ENCODE measurements at places on chromosomes 7 and 10. TPM values are rescaled to one million over a fixed set of nuclear protein-coding genes. Genes with fewer than 3 reads are reported as not detected.

DNA sequence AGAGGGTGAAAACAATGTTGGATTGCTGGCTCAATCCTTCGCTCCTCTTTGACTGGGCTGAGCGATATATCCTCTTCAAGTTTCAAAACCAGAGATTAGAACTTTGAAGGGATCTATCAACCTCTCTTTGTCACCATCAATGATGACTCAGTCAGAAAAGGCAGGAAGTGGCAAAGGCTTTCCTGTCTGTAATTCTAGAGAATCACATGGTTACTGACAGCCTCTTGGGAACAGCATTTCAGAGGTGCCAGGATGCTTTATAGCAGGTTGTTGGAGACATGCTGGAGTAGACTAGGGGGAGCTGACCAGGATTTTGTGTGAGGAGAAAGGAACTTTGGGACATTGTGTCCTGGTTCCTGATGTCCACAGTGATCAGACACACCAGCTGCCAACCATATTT is 81.3 kb downstream of the PRKCQ start:
- no peak overlapping the region for H3K27ac ChIP-seq
- no peak overlapping the region for H3K4me3 ChIP-seq
- no peak for DNase-seq
- no peaks in the 10 kb centered on the region for H3K27me3 ChIP-seq
- no peaks in the 10 kb centered on the region for H3K4me1 ChIP-seq

DNA sequence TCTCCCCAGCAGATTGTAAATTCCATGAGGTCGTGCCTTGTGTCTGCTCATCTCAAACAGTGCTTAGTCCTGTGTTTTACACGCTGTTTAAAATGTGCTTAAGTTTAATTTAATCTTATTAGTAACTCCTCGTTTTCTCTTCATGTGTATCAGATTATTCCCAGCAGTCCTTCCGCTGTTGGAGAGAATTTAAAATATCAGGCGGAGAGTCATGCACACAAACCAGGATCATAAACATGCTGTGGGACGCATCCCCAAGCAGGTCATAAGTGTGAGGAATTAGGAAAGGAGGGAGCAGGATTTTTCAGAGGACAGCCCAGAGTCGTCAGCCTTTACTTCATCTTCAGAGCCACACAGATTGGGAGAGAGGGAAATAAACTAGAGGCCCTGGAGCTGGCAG is 4.2 kb upstream of the SORBS1 start:
- H3K27ac ChIP-seq, result peak overlapping the region; percentile 12
- peaks cover 29% of the 10 kb centered on the region for H3K4me1 ChIP-seq
- H3K4me3 ChIP-seq, result no peak overlapping the region
- no peak for DNase-seq

DNA sequence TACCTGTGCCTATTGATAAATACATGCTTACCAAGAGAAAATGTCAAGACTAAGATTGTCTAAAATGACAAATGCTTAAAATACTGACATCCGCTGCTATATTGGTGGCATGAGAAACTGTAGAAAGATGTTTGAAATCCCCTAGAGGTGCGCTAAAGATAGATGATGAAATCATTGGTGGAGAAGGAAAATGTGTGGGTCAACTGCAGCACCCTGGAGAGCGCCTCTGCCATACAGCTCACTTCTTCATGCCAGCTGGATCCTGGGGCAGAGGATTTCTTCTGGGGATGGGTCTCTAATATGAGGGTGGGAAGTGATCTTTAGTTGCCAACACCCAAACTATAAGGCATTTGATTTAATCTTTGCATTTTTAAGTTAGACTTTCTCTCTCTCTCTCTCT is 680.4 kb upstream of the POM121L12 start:
- no peak overlapping the region for H3K4me3 ChIP-seq
- no peaks in the 10 kb centered on the region for H3K27me3 ChIP-seq
- peak; percentile 36 for DNase-seq
- no peak overlapping the region for H3K27ac ChIP-seq
- no peaks in the 10 kb centered on the region for H3K36me3 ChIP-seq
- peaks cover 12% of the 10 kb centered on the region for H3K4me1 ChIP-seq

GRCh38 chr7:67743501-67743900 is 746.9 kb downstream of the TYW1 start:
- no peak for DNase-seq
- H3K4me1 ChIP-seq, result no peaks in the 10 kb centered on the region
- no peak overlapping the region for H3K27ac ChIP-seq

DNA sequence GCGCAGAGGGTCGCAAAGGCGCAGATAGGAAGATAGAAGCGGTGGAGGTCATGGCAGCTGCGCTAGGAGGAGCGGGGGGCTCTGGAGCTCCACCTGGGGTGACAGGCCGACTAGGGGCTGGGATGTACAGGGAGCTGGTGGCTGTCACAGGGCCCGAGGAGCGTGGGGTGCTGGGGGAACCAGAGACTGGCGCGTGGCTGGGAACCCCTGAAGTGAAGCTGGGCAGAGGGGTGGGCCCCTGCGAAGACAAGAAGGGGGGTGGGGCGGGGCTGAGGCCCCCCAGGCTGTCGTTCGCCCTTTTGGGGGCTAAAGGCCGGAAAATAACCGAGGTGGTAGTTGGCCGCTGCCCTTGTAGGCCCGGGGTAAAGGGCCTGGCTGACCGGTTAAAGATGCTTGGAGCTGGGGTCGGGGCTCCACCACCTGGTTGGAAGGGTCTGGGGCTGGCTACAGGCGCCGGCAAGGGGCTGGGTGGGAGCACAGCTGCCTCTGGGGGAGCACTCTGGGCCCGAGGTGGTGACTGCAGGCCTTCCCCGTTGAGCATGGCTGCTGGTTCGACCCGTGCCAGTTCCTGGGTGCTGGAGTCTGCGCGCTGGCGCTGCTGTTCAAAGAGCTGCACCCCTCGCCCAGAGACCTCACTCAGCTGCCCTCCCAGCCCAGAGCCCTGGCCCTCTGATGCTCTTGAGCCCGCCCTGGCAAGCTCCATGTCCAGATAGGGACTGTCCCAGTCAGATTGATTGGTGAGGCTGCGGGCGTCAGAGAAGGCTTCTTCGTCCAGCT is 6.8 kb upstream of the MYOZ1 start:
- peaks cover 41% of the 10 kb centered on the region for H3K4me1 ChIP-seq
- peak overlapping the region; percentile 0 for H3K27ac ChIP-seq
- H3K36me3 ChIP-seq, result no peaks in the 10 kb centered on the region
- no peak for DNase-seq
- peak overlapping the region; percentile 16 for H3K4me3 ChIP-seq

Gene CYP2W1
- total RNA-seq, result 24.0 TPM

Gene FFAR4
- 2.7 TPM for total RNA-seq

Gene PTF1A
- not detected for total RNA-seq

Gene KLLN
- 1.0 TPM for total RNA-seq

Gene C7orf25
- total RNA-seq, result 2.7 TPM
